ENCODE measurements at places on chromosomes 4 and X.

DNA sequence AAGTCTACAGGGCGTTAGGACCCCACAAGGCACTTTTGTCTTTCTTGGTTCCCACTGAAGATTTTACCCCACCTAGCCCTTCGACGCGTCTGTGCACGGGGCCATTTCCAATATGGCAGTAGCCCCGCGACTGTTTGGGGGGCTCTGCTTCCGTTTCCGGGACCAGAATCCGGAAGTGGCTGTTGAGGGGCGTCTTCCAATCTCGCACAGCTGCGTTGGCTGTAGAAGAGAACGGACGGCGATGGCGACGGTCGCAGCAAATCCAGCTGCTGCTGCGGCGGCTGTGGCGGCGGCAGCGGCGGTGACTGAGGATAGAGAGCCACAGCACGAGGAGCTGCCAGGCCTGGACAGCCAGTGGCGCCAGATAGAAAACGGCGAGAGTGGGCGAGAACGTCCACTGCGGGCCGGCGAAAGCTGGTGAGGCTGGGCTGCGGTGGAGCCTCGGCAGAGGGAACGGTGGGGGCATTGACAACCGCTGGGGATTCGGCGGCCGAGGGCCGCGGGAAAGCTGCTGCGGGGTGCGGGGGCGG lies at the start of gene USP11:
USP11 (plus strand) TSS at position 207 of the 530 bp plus-strand sequence; CDS start at position 242, 35 bp downstream.
- no peak for DNase-seq

GRCh38 chrX:10199212-10199611 lies 42.4 kb downstream of the CLCN4 start:
- DNase-seq, result no peak

GRCh38 chr4:118814058-118814457 lies 21.9 kb downstream of the SEC24D start:
- DNase-seq, result no peak

DNA sequence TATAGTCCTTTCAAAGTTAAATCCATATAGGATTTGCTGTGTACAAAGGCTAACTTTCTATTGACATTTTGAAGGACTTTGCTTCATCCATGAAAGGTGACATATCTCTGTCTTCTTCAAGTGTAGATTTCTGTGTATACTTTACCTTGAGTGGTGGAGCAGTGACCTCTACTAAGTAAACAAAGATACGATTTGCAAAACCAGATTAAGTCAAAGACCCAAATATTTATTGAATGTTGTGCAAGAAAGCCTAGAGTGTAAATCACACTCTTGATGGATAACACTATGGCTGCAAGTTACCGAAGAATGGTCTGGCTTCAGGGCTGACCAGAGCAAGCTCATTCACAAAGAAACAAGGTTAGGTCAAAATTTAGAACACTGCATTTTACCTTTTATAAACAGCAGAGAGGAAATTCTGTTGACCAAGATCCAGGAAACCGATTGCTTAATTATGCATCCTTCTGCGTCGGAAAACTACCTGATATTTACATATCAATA lies 5.4 kb upstream of the FGG start:
- no peak for DNase-seq

DNA sequence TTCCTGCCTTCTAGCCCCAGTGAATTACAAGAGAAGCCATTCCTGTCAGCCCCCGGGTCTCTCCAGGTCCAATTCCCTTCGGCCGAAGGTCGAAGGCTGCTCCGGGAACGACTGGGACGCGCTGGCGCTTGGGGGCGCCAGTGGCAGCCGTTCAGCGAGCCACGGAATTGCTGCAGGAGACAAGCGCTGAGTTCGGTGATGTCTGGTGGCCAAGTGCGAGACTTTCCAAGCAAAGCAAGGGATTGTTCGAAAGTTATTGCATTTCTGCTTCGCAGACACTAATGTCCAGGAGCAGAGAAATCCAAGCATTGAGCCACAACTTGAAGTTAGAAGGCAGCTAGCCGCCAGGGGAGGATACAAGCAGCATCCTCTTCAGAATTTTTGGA lies 1.1 kb upstream of the DKK2 start:
- DNase-seq, result no peak

GRCh38 chr4:9952415-9952950 lies 68.8 kb downstream of the SLC2A9 start:
- no peak for DNase-seq

DNA sequence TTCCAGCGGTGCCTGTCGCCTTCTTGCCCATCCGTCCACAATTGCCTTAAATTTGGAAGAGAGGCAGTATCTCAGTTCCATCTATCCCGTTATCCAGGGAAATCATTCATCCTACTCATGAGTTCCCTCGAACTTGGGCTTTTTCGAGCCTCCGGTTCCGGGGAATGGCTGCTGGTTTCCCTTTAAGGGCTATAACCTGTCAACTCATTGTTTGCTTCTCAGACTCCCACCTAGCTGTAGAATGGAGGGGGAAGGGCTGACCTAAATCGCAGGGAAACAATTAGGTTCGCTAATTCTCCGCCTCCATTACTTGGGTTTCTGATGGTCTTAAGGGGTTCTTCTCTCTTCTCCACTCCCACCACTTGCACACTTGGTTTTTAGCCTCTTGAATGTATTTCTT lies 1.2 kb downstream of the UCHL1 start:
- no peak for DNase-seq

GRCh38 chrX:134718966-134719317 lies 60.7 kb upstream of the PLAC1 start:
- DNase-seq, result no peak

DNA sequence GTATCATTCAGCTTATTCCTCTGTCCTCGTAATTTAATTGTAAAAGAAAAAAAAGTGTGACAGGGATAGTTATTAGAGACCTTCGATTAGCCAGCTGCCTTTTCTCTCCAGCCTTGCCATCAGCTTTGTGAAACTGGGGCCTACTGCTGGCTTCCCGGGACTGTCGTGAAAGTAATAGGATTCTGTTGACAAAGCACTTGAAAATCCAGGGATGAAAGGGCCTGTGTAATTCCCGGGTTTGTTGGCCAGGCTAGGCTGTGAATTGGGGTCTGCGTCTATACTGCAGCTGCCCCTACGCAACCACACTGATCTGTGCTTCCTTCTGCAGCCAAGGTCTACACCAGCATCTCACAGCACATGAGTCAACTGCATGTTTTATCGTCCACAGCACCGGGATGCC lies 120.4 kb upstream of the SCML1 start:
- no peak for DNase-seq

GRCh38 chrX:154429711-154430110 lies 1.2 kb downstream of the ATP6AP1 start:
- DNase-seq, result no peak

Data from non-pigmented ciliary epithelial cell (primary cell).